ENCODE measurements at places on chromosomes 1 and 21.
A peak's percentile ranks its signal among the peaks of the same experiment; 100 is the strongest.

GRCh38 chr1:109559995-109560394 is 11.6 kb downstream of the GNAI3 start:
- DNase-seq = no peak

- no peak for DNase-seq
These were observed 68.7 kb downstream of the MAP10 start for GRCh38 chr1:232873931-232874330.

- DNase-seq = no peak
These were observed 11.2 kb downstream of the THEMIS2 start for GRCh38 chr1:27883536-27883935.

- DNase-seq = peak; percentile 32
These were observed 35.7 kb downstream of the NEK2 start for GRCh38 chr1:211639475-211640300.

DNA sequence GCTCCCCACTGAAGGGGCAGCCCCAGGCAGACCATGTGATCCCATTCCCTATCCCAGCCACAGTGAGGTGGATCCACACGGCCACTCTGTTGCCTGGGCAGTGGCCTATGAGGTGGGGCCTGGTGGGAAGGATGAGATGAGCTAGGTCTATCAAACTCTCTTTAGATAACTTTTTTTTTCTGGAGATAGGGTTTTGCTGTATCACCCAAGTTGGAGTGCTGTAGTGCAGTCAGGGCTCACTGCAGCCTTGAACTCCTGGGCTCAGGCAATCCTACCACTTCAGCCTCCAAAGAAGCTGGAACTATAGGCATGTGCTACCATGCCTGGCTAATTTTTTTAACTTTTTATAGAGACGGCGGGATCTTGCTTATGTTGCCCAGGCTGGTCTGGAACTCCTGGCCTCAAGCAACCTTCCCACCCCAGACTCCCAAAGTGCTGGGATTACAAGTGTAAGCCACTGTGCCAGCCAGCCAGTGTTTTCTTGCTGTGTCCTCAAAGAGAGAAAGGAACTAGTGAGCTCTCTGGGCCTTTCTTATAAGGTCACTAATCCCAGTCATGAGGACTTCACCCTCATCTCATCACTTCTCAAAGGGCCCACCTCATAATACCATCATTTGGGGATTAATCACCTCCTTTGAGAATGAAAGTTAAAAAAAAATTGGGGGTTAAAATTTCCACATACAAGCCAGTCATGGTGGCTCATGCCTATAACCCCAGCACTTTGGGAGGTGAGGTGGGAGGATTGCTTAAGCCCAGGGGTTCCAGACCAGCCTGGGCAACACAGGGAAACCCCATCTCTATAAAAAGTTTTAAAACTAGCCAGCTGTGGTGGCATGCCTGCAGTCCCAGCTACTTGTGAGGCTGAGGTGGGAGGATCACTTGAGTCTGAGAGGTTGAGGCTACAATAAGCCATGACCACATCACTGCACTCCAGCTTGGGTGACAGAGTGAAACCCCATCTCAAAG is 36.6 kb downstream of the H3-3A start:
- DNase-seq = no peak

All from activated CD8-positive, alpha-beta memory T cell treated with anti-CD3 and anti-CD28 coated beads, Interleukin-2, amount 50 U/mL, for 48 hours (primary cell).